Astrocyte of the spinal cord (primary cell): ENCODE measurements at places on chromosomes 7 and 10.
A peak's percentile ranks its signal among the peaks of the same experiment; 100 is the strongest.

DNA sequence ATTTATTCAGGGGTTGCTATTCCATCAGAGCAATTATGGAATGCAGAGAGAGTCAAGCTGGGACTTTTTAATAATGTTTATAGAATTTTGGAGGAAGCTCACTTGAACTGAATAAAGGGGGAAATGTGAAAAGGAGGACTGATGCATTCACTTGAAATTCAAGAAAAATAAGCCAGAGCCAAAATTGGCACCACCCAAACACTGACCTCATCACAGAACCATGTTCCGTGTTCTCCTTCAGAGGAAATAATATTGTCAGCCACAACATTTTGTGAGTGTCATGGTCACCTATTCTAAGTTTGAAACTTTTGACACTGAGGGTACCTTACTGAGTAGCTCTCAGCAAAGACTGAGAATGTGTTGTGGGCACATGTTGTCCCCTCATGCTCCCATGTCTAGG lies 207.0 kb downstream of the ANK3 start:
- peak; percentile 50 for DNase-seq

GRCh38 chr7:38525857-38526256 lies 105.3 kb downstream of the AMPH start:
- no peak for DNase-seq

- DNase-seq = no peak
These were observed 137.4 kb upstream of the SEMA3D start for GRCh38 chr7:85324145-85324799.

GRCh38 chr7:41967156-41967555 lies 264.3 kb upstream of the INHBA start:
- DNase-seq = no peak

- peak; percentile 56 for DNase-seq
These were observed 14.3 kb upstream of the RPA3 start for GRCh38 chr7:7732621-7733281.

DNA sequence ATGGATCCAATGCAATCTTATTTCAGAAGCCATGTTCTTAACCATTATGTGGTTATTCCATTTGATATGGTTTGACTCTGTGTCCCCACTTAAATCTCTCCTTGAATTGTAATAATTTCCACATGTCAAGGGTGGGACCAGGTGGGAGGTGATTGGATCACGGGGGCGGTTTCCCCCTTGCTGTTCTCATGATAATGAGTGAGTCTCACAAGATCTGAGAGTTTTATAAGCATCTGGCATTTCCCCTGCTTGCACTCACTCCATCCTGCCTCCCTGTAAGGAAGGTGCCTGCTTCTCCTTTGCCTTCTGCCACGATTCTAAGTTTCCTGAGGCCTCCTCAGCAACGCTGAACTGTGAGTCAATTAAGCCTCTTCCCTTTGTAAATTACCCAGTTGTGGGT lies 32.0 kb upstream of the TSPAN13 start:
- no peak for DNase-seq

GRCh38 chr10:110857265-110858171 lies 14.2 kb upstream of the PDCD4 start:
- DNase-seq = no peak

GRCh38 chr10:131102676-131103075 lies 208.8 kb downstream of the TCERG1L start:
- DNase-seq = no peak

- no peak for DNase-seq
These were observed 134.4 kb upstream of the UNC5B start for GRCh38 chr10:71077796-71078453.

DNA sequence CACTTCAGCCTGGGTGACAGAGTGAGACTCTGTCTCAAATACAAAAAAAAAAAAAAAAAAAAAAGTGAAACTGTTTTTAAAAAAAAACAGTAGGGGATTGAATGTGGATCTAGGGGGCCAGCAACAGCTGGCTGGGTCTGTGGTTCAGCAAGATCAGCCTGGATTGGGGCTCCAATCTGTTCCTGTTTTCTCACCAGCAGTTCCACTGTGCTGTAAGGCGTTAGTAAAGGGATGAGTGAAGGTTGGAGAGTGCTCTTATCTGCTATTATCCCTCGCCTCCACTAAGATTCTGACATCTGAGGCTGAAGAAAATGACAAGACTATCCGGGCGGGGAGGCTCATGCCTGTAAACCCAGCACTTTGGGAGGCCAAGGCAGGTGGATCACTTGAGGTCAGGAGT lies 41.6 kb upstream of the GTF2IRD1 start:
- DNase-seq = no peak

GRCh38 chr10:28879875-28880682 lies 202.8 kb downstream of the BAMBI start:
- no peak for DNase-seq

DNA sequence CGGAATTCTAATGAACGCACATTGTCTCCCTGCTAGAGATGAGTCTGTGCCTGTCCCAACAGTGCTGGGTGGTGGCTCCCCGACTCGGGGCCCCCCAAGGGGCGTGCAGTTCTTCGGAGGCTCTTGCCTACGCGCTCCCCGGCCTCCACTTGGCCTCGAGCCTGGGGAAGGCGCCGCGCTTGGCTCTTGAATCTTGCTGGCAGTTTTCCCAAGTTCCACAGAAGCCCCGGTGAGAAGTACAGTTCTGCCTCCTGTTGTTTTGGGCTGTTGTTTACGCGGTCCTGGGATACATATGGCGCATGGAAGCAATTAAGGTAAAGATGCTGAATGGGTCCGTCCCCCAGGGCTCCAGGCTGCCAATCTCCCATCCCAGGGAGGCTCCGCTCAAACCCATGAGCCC lies 32.6 kb upstream of the UNCX start:
- peak; percentile 24 for DNase-seq

GRCh38 chr10:78420946-78421735 lies 387.5 kb downstream of the RPS24 start:
- no peak for DNase-seq

DNA sequence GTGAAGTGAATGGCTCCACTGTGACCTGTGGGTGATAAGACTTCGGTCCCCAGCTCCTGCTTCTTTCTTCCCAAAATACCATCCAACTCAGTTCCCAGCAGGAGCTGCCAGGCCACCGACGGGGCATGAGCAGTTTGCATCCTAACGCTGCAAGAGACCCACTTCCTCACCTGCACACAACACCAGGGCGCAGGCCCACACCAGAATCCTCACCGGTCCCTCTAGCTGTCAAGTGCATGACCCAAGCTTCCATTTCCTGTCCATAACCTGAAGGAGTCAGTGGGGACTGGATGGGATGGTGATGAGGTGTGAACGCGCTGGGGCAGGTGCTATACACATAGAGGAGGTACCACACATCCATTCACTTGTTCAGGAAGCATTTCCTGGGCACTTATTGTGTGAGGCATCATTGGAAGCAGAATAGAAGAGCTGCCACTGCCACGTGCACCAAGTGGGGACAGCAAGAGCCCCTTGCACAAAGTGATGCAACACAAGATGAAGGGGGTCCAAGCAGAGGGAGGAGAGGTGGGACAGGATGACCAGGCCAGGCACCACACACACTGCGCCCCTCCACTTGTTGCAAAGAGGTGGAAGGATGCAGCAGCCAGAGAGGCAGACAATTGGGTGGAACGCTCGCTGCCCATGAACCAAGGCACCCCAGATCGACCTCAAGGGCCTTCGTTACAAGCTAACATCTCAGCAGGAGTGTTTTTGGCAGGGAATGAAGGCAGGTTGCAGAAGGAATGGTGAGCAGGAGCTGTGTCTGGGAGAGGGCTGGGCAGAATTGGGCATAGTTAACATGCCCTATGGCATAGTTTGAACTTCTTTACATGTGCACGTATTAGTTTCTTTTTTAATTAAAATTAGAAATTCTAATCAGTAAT lies 605.8 kb upstream of the MGMT start:
- no peak for DNase-seq
